ENCODE measurements at places on chromosomes 13 and 19.

- DNase-seq = peak; percentile 60
Observed at GRCh38 chr19:50258918-50259372, 55.5 kb downstream of the MYH14 start.

DNA sequence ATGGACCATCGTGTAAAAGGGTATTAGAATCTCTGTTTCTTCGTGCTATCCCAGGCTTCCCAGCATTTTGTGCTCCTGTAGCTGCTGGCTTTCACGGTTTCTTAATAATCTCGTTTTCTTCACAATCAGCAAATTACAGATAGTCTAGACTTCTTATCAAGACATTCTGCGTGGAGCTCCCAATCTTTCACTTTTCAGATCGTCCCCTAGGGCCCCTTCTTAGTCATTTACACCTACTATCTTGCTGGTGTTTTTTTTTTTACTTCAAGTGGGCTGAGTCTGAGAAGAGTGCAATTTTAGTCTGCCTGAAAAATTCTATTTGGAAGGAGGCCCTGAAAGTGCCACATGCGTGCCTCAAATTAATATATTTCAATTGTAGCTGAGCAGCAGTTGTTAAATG lies 275.1 kb downstream of the SHISA2 start:
- DNase-seq = no peak

DNA sequence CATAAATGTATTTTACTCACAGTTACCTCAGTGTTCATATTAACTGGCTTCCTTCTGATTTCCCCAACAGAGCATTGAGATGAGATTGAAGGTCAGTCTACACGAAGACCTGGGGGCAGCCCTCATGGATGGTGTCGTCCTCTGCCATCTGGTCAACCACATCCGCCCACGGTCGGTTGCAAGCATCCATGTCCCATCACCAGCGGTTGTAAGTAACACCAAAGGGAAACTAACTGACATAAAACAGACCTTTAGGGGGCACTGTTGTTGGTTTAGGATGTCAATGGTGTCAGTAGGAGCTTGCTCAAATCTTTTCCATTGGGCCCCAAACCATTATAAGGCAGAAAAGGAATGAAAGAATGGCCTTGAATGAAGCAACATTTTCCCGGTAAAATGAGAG lies 68.2 kb downstream of the ESD start:
- DNase-seq = peak; percentile 12

DNA sequence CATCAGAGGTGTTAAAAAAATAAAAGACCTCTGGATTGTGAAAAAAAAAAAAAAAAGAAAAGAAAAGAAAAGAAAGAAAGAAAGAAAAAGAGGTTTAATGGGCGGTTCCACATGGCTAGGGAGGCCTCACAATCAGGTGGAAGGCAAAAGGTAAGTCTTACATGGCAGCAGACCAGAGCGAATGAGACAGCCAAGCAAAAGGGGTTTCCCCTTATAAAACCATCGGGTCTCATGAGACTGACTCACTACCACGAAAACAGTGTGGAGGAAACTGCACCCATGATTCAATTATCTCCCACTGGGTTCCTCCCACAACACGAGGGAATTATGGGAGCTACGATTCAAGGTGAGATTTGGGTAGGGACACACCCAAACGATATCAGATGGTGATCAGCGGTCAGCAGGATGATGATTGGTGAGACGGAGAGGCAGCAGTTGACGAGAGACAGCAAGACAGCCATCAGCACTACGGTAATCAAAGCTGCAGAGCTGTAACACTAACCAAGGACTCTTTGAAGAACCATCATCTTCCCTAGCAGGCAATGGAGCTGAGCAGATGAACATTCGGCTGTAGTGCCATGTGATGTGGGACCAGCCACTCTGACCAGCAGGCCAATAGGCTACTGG lies 3.9 kb upstream of the CD209 start:
- DNase-seq = no peak

GRCh38 chr19:11273296-11273695 lies 11.0 kb upstream of the DOCK6 start:
- DNase-seq = no peak

DNA sequence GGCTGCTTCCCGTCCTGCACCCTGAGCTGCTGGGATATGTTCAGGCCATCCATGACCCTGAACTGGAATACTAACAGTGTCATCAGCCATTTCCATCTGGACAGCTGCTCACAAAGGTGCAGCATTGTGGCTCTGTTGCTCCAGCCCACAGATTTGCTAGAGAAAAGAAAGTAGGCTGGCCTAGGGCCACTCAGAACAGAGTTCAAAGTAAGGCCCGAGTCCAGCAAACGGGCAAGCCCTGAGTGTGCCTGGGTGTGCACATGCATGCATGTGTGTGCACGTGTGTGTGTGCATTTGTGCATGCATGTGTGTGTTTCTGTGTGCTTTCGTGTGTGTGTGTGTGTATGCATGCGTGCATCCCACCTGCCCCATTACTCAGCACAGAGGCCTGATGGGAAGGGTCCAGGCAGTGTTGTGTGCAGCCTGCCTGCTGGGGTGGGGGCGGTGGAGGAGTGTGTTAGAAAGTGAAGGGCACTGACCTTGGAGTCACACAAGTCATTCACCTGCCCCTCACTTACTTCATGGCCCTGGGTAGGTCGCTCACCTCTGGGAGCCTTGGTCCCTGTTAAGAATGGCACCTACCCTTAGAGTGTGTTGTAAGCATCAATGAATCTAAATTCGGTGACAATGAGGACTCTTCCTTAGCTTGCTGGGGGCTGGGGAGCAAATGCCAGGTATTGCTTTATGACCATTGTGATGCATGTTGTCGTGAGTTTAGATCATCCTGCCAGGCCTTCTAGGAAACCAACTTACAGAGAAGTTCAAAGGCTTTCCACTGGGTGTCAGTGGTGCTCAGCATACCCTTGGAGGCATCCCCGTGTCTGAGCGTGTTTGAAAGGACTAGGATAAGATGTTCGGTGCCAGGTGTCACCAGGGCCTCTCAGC lies 53.2 kb downstream of the GPR12 start:
- peak; percentile 53 for DNase-seq

- no peak for DNase-seq
Observed at GRCh38 chr19:51359294-51359693, 6.9 kb downstream of the ETFB start.

GRCh38 chr19:37941782-37942515 lies 34.9 kb downstream of the SIPA1L3 start:
- DNase-seq = no peak

GRCh38 chr13:65746406-65746921 lies 1483.7 kb downstream of the PCDH9 start:
- no peak for DNase-seq

DNA sequence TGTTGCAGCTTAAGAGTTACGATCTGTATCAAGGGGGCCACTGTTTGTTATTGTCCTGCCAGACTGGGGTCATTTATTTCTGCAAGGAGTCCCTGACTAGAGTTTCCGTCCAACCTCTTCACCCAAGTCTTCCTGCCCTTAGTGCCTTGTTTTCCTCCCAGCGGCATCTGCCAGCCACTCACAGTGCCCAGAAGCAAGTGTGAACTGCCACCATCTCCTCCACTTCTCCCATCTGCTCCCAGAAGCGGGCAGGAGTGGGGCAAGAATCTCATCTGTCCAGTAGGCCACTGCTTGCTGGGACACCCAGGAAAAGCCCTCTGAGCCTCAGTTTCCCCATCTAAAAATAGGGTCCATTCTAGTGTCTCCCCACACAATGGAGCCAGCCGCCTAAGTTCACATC lies 4.0 kb downstream of the NOVA2 start:
- no peak for DNase-seq

DNA sequence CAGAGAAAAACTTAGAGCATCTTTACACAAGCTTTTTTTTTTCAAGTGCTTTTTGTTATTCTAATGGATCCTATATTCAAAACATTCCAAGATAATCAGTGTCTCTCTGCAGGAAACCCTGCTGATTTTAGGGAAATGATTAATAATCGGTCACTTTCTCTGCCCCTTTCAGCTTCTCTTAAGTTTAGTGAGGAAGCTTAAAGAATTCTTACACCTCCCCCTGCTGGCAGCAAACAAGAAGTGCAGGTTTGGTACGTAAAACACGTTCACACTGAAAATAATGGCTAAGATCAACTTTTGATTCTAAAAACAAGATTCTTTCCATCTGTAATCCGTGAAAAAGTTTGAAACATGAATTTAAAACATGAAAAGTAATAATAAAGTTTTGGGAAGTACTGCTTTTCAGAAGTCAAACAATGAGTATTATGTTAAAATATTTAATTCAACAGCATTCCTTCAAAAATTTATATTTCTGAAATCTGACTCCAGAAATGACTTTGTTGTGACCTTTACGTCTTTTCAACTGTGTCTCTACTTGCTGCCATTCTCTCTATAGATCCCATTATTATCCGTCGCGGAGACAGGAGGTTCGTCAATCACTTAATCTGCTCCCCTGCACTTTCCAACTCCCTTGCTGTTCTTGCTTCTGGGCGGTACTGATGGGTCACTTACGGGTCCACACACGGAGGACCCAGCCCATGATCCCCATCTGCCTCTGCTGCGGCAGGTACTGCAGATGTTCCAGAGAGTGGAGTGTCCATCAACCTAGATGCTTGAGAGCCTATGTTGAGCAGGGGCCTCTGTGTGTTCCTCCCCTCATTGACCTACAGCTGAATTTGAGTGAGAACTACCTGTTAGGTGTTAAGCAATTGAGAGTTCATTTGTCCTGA lies 203.1 kb upstream of the EDNRB start:
- DNase-seq = peak; percentile 33

GRCh38 chr13:95256091-95256490 lies 45.2 kb downstream of the ABCC4 start:
- DNase-seq = no peak

- DNase-seq = no peak
Observed at GRCh38 chr13:50760751-50761150, 82.7 kb downstream of the DLEU7 start.

DNA sequence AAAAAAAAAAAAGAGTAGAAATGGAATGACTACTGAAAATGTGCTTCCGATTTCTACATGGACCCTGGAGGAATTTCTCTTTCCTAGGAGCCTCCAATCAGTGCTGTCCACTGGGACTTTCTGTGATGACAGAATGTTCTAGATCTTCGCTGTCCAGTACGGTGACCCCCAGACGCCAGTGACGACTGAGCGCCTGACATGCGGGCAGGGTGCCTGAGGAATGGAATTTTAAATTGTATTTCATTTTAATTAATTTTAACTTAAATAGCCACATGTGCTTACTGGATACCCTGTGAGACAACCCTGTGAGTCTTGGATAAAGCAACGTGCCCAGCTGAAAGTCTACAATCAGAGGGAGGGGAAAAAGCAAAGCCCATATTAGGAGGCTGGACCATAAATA lies 4.1 kb upstream of the TLE6 start:
- DNase-seq = no peak

- no peak for DNase-seq
Observed at GRCh38 chr13:51906581-51906980, 44.8 kb downstream of the CCDC70 start.

DNA sequence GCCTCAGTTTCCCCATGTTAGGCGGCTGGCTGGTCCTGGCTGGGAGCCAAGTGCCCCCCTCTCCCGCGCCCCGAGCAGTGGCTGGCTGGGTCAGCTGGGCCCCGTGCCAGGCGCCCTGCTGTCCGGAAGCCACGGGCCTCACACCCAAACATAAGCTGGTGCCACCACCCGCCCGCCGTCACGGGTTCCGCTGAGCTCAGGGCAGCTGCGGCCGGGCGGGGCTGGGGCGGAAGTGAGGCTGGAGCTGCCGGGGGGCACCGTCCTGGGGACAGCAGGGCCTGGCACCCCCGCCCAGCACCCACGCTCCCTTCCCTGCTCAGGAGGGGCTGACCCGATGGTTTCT lies 19.3 kb downstream of the HCN2 start:
- no peak for DNase-seq

- no peak for DNase-seq
Observed at GRCh38 chr13:27487776-27488175, 37.4 kb upstream of the MTIF3 start.

GRCh38 chr19:40191836-40192646 lies 815 bp downstream of the MAP3K10 start:
- peak; percentile 70 for DNase-seq

DNA sequence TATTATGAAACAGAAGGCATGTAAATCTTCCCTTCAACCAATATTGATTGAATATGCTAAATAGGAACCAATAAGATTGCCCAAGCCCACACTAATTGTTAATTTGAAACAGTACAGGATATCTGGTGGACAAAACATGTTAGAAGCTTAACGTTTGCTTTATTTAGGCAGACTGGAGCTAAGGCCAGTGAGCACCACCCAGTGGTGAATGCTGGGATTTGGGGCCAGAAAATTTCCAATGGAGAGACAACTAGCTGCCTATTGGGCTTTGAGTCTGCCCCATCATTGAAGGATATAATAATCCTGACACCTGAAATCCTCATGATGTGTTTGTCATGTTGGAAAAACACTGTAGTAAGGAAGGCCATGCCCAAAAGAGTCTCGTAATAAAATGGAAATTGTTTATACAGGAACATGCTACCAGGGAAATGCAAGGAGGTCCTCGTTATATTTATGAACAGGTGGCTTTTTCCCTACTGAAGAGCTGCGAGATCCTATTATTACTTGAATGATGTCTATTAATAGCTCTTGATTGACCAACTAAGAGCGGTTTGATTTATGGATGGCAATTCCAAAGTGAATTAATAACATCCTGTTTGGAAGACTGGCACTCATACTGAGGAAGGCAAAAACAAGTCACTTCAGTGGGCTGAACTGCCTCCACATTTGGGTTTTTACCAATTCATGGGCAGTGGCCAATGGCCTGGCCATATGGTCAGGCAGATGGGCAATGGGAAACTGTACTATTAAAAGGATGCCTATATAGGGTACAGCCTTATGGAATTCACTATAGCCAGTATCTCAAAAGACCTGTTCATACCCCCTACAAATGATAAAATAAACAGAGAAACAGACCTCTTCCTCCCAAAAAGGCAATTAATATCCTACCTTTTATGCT lies 8.7 kb downstream of the SIGLECL1 start:
- DNase-seq = peak; percentile 60

GRCh38 chr13:50539791-50540530 lies 303.5 kb downstream of the DLEU7 start:
- DNase-seq = no peak

DNA sequence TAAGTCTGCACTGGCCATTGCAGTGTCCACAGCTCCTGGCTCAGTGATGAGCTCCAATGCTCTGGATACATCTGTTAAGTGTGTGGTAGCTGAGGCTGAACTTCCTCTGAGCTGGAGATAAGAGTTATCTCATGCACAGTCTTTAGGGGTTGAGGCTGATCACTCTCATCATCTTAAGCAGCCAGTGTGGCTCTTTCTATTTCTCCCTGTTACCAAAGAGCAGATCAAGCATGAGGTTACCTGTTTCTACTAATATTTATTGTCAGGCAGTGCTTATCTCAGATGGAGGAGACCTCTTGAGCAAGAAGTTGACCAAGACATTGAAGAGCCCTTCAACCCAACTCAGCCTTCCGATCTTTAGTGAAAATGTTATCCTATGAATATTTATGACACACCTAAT lies 6.6 kb upstream of the OR10H2 start:
- DNase-seq = no peak

Data from GM13977 (cell line).